GM03348 (cell line): ENCODE measurements at places on chromosomes 16 and 17.

DNA sequence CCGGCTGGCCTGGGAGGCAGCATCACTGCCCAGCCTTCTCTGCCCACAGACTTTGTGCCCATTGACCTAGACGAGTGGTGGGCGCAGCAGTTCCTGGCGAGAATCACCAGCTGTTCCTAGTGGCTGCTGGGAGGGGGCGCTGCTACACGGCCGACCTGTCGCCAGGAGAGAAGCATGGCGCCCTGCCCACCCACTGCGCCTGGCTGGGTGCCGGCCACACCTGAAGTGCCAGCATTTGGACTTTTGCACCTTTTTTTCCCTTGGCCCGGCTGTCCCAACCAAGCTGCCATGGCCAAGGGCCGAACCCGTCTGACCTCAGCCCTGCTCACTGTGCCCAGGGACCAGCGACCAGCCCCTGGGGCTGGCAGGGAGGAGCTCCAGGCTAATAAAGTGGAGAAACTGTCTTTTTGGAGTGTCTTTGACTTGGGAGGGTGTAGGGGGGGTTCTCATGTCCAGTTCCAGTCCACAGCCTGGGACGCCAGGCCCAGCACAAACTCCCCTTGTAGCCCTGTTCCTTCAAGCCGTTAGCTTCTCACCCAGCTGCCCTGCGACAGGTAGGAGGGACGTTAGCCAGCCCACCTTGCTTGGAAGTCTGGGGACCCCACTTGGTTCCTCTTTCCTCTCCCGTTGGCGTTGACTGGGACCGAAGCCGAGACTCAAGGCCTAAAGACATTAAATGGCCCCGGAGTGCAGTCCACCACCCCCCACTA lies 939 bp upstream of the WDR90 start:
- DNase-seq, result peak; percentile 43

GRCh38 chr16:81526935-81527334 lies 82.3 kb downstream of the CMIP start:
- peak; percentile 85 for DNase-seq

DNA sequence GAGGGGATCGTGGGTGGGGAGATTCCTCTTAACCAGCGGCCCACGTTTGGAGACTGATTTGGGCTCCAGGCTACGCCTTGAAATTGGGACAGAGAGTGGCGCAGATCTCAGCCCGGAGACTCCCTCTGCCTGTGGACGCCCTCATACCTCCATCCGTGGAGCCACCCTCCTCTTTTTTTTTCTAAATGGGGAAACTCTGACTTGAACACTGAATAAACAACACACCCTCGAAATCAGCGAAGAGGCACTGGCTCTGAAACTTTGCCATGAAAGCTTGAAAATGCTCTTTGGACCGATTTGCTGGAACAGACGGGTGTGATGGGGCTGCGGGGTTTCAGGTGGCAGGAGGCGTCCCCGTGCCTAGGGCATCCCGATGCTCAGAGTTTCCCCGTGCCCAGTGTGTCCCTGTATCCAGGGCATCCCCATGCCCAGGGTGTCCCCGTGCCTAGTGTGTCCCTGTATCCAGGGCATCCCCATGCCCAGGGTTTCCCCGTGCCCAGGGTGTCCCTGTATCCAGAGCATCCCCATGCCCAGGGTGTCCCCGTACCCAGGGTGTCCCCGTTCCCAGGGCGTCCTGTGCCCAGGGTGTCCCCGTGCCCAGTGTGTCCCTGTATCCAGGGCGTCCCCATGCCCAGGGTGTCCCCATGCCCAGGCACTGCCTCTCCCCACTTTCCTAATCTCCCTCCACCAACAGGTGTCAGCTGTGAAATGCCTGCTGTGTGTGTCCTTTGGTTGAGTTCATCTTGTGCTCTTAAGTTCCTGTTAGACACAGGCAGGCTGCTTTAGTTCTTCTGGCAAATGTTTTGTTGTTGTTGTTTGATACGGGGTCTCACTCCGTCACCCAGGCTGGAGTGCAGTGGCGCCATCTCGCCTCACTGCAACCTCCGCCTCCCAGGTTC lies 187.0 kb downstream of the SEC14L1 start:
- no peak for DNase-seq

- DNase-seq, result no peak
Measured at GRCh38 chr16:55981557-55981956, 106.4 kb upstream of the CES5A start.

GRCh38 chr16:48892893-48893292 lies 282.9 kb upstream of the N4BP1 start:
- no peak for DNase-seq

- DNase-seq, result no peak
Measured at GRCh38 chr17:47310186-47310733, 13.5 kb upstream of the EFCAB13 start.

- DNase-seq, result no peak
Measured at GRCh38 chr16:88348377-88349152, 34.2 kb upstream of the ZNF469 start.

DNA sequence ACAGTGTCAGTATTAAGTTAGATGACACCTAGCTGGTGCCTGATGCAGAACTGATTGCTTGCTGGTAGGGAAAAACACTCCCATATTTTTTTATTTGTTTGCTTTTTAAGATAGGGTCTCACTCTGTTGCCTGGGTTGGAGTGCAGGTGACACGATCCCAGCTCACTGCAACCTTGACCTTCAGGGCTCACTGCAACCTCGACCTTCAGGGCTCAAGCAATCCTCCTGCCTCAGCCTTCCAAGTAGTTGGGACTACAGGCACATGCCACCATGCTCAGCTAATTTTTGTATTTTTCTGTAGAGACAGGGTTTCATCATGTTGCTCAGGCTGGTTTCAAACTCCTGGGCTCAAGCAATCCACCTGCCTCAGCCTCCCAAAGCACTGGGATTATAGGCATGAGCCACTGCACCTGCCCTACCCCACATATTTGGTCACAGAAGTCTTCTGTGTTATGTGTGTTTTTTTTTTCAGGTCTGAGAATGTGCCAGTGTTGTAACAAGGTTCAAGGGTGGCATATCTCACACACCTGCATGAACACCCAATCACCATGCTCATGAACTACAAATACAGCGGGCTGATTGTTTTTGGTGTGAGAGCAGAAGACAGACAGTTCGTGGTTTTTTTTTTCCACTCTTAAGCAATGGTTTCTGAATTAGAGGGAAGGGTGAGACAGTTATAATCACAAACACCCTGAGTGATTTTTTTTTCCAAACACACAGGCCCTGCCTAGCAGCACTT lies 22.8 kb downstream of the SPAG9 start:
- DNase-seq, result no peak

GRCh38 chr17:40511667-40512220 lies 10.3 kb upstream of the TNS4 start:
- no peak for DNase-seq

DNA sequence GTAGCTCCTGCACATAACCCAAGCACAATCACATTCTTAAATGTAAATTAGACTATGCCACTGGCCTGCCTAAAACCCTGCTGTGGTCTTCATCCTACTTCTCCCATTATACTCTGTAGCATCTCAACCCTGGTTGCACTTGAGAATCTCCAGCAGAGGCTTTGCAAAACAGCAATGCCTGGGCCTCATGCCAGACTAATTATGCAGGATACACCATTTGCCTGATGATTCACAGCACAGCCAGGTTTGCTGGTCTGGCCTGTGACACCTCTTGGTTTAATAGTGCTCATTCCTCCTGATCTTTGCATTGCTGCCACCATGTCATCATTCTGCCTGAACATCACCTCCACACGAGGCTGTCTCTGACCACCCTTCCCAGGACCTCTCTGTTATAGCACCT lies 491.9 kb upstream of the TOM1L1 start:
- DNase-seq, result no peak

GRCh38 chr17:75810216-75810615 lies 25.6 kb downstream of the UNK start:
- no peak for DNase-seq

GRCh38 chr16:85384833-85385462 lies 228.2 kb upstream of the GSE1 start:
- DNase-seq, result no peak
